ENCODE measurements at places on chromosomes 2 and 18.

DNA sequence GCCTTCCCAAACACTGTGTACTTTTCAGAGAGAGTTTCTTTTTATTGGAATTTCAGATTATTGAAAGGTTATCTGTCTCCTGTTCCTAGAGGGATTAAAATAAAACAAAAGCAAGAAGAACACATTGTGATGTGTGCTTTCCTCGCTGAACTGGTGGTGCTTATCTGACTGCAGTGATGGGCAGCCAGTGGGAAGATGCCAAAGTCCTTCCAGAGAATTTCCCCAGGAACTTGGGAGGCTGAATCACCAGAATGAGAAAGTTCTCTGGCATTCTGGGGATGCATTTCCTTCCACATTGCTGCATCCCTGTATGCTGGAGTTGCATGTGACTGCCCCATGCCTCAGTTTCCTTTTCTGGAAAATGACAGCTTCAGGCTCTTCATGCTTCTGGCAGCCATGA, 53.9 kb upstream of the SEC11C start:
- DNase-seq, result no peak

DNA sequence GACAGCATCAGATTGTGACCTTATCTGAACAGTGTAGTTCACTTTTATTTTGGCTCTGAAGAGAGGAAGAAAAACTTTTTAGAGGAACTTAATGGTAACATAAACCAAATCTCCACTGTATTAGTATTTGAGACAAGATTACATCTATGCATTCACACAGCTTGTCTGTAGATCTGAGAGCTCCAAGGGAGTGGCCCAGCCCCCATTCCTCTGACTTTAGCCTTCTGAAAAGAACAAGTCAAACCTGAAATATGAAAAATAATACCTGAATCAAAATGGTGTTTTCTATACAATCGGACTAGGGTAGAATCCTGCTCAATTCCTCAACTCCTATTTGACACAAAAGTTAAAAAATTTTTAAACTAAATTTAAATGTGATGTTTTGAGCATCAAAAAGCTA, 23.1 kb downstream of the STARD7 start:
- no peak for DNase-seq

DNA sequence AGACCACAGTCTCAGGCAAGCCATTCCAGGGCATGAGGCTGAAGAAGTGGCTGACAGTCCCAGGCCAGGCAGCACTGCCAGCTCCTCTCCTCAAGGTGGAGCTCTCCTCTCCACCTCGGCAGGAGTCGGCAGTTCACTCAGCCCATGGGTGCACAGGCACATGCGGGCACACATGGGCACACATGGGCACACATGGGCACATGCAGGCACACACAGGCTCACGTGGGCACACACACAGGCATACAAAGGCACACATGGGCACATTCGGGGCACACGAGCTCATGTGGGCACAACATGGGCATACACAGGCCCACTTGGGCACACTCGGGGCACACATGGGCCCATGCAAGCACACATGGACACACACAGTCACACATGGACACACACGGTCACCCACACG, 65.3 kb upstream of the TAF1B start:
- DNase-seq, result no peak

GRCh38 chr18:73121207-73121606, 253.4 kb upstream of the NETO1 start:
- no peak for DNase-seq

DNA sequence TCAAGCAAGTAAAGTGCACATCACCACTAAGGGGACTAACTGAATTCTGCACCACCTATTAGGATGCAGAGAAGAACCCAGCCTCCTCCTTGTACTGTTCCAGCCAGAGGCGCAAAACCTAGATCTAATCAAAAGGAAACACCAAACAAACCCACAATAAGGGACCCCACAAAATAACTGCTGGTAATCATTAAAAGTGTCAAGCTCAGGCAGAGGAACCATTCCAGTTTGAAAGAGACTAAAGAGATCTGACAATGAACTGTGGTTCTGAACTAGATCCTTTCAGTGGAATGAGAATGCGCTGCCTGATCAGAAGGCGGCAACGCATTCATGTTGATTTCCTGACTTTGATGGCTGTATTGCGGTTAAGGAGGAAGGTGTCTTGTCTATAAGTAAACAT, 16.8 kb downstream of the HDLBP start:
- no peak for DNase-seq

GRCh38 chr18:39037925-39038324, 1472.3 kb upstream of the CELF4 start:
- DNase-seq, result no peak

DNA sequence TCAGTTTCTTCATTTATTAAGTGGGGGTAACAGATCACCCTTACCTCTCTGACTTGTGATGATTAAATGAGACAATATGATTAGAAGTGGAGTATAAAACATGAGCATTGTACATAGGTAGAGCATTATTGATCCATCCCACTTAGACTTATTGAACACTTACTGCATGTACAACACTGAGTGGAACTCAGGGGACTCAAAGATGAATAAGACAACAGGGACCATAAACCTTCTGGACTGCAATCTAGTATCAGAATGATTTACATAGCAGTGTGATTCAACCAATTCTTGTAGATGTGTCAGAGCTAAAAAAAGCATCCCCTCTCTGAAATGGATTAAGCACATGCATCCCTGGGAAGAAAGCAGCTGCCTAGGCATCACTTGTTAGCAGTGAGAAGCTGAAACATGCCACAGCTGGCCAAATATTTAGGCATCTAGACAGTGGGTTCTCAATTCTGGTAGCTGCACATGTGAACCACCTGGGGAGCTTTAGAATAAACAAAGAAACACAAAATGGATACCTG, 111.5 kb downstream of the CYRIA start:
- DNase-seq, result no peak

DNA sequence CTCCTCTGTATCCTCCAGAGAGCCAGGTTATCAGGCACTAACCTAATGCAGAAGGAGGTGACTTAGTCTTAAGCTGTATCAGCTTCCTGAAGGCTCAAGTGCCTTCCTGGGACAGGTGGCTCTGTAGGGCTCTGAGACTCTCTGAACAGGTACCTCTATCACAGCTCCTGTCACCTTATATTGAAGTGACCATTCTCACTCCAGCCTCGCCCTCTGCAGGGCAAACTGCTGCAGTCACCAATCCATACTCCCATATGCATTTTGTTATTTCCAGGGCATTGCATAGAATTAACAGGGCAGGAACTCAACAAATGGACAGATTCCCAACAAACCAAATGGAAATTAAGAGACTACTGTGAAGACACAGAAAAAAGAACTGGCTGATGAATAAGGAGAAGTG, 203.0 kb upstream of the REV1 start:
- no peak for DNase-seq

- no peak for DNase-seq
These were observed 214.7 kb upstream of the LYPD1 start for GRCh38 chr2:132884705-132885104.

DNA sequence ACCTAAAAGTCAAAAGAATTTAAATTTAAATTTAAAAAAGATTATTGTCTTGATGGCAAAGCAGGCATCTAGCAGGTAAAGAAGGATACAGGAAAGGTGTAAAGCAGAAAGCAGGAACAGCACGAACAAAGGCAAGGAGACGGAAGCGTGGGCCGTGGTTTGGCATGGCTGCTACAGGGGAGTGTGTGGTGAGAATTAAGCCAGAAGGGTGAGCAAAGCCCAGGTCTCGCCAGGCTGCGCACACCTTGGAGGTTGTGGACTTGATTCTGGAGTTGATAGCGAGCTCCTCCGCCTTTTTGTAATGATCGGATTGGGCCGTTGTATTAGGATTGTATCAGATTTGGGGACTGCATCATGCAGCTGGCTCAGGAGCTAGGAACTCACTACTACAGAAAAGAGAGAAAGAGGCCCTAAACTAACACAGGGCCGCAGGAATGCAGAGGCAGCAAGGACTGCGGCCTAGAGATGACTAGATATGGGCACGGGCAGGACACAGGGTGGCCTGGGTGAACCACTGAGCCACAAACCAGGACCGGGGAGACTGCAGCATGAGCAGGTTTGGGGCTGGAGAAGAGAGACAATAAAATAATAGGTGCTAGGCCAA, 71.4 kb upstream of the TMEM247 start:
- no peak for DNase-seq

- DNase-seq, result no peak
These were observed 1095.1 kb upstream of the GYPC start for GRCh38 chr2:125560855-125561254.

DNA sequence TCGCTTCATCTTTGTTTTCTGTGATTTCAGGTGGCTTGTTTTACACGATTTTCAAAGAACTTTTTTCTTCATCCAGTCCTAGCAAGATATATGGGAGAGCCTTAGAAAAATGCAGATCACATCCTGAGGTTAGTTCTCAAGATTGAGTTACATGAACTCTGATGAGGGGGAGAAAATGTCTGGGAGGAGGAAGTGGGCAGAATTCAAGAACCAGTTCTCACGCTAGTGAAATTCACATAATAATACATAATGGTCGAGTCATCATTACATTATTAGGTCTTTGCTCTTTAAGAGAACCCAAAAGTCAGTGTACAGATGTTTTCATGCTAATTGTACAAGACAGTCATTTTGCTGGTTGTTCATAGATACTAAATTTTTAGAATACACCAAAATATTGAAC, 7.0 kb downstream of the TIMM21 start:
- no peak for DNase-seq

- no peak for DNase-seq
These were observed 2.1 kb downstream of the LBH start for GRCh38 chr2:30233271-30234009.
